SHP77 treated with DMSO at 0.1 percent for 48 hours (cell line): ENCODE measurements at places on chromosomes 4 and X.

DNA sequence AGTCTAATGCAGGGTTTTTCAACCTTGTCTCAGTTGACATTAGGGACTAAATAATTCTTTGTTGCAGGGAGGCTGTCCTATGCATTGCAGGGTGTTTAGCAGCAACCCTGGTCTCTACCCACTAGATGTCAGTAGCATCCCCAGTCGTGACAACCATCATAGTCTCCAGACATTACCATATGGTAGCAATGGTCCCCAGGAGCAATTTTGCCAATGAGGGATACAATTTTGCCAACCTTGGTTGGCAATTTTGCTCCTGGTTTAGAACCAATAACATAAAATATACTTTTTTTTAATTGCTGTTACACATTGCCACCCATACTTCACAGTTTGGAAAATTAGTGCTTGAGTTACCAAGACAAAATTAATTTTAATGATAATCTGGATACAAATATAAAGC lies 6.0 kb downstream of the EREG start:
- DNase-seq, result no peak

GRCh38 chr4:3368841-3369760 lies 72.7 kb upstream of the HGFAC start:
- no peak for DNase-seq

DNA sequence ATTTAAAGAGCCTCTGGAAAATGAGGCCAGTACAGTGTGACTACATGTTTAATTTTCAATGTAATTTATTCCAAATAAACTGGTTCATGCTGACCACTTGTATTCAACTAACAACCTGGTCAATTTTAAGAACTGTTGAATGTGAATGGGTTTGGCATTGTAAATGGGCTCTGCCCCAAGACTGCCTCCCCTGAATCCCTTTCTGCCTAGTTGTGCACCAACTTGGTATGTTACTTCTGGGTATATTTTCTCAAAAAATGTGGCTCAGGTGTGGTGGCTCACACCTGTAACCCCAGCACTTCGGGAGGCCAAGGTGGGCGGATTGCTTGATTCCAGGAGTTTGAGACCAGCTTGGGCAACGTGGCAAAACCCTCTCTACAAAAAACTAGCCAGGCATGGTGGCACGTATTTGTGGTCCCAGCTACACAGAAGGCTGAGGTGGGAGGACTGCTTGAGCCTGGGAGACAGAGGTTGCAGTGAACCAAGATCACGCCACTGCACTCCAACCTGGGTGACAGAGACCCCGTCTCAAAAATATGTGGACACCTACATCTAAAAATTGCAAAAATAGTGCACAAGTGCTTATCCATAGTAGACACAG lies 7.2 kb downstream of the RPL9 start:
- no peak for DNase-seq

GRCh38 chr4:121026034-121026433 lies 46.3 kb downstream of the NDNF start:
- DNase-seq, result no peak
